GM10248 (cell line): ENCODE measurements at places on chromosomes 5 and 9.
A peak's percentile ranks its signal among the peaks of the same experiment; 100 is the strongest.

- no peak for DNase-seq
Observed at GRCh38 chr5:79508354-79508753, 5.6 kb downstream of the HOMER1 start.

GRCh38 chr5:102312586-102313370, 16.7 kb upstream of the SLCO4C1 start:
- DNase-seq, result no peak

DNA sequence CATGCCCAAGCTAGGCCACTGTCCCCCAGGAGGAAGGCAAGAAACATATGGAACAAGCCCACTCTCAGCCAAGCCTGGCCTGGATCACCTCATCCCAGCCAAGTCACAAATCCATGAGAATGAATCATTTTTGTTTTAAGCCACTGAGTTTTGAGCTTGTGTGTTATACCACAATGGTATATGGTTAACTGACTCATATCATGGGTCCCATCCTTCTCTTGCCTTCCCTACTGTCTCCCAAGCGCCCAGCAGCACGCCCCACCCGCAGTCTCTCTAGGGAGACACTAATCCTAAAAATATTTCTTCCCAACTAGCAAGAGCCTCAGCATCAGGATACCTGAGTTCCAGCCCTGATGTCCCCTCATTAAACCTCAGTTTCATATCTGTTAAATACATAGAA, 248.1 kb downstream of the CDK5RAP2 start:
- no peak for DNase-seq

DNA sequence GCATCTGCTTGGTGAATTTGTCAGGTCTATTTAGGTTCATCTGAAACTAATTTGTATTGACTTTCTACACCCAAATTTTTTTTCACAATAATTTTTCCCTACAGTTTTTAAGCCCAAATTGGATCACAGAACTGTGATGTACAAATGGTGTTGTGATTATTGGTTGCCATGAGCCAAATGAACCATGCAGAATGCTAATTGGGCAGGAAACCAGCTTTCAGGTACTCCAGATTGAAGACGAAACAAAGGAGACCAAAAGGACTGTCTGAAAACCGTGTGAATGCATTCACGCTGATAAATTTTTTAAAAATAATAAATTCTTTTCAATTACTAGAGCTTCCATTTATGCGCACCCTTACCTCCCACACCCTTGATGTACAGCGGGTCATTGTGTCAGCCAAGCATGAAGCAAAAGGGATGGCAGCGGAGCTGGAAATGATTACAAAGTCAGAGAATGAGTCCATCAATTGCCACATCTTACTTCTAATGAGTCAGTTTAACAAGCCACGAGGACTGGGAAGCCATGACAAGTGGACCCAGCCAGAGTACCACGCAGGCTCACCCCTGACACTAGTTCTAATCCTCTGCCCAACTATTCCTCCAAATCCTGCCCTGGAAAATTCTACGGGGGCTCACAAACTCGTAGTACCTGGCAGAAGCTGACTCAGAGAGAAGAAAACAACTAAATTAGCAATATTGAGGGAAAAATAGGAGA, 66.5 kb downstream of the SEMA6A start:
- DNase-seq, result no peak

DNA sequence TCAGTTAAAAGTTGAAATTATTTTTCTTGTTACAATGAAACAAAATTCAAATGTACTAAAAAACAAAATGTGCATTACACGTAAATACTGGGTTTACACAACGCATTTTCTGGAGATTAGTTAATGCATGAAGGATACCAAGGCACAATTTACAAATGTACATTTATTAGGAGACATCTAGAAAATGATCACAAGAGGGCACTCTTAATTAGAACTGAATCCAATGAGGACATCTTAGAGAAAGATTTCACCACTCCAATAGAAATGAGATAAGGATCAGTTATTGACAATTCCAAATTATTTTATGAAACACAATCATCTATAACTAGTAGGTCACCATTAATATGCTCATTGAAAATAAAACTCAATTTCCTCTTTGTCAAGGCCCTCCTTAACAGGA, 36.6 kb upstream of the CDH12 start:
- no peak for DNase-seq

DNA sequence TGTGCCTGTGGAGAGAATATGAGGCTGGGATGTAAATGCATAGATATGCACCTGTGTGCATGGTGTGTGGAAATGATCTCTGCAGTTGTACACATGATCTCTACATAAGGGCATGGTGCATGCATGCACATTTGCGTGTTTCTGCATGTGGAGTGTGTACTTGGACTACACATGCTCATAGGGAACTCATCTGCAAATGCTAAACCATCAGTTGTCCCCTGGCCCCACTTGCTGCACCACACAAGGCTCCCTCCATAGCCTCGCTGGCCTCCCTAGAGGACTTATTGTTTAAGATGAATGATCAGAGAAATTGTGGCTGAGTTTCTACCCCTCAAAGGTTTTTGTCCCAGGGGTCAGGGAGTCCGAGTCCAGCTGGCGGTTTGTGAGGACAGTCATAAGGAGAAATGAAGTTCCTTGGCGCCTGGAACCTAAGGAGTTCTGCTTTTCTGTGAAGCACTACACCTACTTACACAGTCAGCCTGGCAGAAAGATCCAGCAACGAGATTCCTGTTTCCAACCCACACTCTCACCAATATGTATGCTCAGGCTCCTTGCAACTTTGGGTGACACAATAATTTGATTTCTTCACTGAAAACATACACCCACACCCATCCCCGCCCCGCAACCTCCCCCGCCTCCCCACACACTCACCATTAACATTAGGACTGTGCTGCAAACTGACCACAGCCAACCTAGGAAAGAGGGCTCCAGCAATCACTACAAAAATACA, 79.9 kb upstream of the CPEB4 start:
- no peak for DNase-seq

- DNase-seq, result peak; percentile 48
Observed at GRCh38 chr9:123322273-123323195, 33.5 kb upstream of the CRB2 start.

GRCh38 chr5:149666212-149666852, 63.8 kb upstream of the PPARGC1B start:
- no peak for DNase-seq

DNA sequence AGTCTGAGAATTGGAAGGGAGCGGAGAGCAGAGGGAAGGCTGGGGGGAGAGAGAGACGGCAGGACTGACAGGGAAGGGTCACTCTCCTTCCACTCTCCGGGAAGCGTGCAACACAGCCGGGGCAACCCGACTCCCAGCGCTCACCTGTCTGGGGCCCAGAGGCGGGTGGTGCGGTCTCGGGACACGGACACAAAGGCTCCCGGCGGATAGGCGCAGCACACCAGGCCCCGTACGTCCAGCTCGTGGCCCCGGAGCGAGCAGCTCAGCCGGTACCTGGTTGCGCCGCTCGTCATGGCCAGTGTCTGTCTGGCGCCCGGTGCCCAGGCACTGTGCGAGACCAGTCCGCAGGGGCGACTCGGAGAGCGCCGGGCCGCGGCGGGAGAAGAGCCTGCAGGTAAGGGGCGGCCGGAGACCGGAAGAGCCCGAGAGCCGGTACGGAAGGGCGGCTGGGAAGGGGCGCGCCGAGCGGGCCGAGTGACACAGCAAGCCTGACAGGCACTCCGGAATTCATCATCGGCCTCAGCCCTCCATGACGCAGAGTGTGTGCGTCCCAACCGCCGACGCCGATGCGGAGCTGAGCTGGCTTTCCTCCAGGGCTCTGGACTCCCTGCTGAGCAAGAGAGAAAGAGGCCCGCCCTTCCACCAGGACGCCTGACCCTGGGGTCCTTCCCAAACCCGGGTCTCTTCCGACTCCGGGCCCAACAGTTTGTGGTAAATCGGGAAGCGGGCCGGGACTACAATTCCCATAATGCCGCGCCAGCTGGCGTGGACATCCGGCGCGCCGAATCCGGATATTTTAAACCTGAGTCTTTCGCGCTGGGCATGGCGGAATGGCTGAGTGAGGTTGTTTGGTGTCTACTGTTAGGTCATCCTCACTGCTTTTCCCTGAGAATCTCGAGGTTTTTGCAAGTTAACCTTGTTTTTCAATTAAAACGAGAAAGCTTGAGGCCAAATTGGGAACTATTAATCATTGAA, at the start of gene PLAA:
Gene PLAA (minus strand): TSS at position 490 of the 975 bp plus-strand sequence. CDS start 197 bp downstream, at position 293.
- peak; percentile 94 for DNase-seq

GRCh38 chr5:89480406-89481007, 597.5 kb upstream of the MEF2C start:
- DNase-seq, result no peak

GRCh38 chr5:17951392-17952169, 317.3 kb downstream of the TAF11L14 start:
- no peak for DNase-seq

DNA sequence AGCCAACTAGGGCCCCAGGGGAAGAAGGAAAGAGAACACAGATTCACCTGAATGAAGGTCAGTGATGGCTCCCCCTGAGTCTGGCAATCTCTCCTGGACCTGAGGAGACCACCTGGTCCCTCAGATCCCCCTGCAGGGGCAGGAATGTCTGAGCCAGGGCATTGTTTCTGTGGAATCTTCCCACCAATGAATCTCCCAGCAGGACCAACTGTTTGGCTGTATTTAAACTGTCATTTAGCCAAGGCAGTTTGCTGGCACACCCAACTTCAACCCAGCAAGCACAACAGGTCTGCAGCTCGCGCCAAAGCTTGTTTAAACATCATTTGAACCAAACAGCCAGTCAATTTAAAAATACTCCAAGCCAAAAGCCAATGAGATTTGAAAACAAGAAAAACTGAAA, 92.6 kb downstream of the SH3TC2 start:
- no peak for DNase-seq

- no peak for DNase-seq
Observed at GRCh38 chr9:130905125-130905901, 8.7 kb upstream of the QRFP start.

DNA sequence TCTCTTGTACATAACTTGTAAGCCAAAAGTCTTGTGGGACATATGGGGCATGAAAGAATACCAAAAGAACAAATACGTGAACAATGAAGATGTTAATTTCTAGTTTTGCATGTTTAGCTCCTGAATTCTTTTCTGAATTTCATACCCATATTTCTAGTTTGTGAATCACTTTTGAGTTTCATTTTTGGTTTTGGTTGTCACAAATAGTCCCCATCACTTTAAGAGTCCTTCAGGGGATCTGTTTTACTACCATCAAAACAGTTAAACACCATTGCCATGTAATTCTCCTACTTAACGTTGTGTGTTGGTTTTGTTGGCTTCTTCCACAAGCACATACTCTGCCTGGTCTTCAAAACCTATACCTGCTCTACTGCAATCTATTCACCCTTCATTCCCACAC, 27.0 kb downstream of the VCAN start:
- DNase-seq, result no peak

- DNase-seq, result no peak
Observed at GRCh38 chr5:139204196-139204595, 6.0 kb upstream of the SIL1 start.

DNA sequence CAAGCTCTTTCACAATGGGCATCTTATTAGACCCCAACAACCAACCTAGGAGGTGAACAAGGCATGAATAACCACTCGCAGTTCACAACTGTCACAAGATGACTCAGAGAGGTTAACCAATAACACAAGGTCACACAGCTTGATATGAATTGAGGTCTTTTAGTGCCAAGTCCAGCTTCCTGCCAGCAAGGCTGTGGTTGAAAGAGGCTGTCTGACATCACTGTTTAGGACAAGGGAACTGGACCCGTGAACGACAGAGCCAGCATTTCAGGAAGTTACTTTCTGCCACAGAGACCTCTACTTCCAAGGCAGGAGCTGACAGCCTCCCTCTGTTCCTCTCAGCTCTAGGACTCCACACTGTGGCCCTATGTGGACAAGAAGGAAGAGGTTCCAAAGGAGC, 53.4 kb upstream of the ALDH1B1 start:
- no peak for DNase-seq

- peak; percentile 60 for DNase-seq
Observed at GRCh38 chr5:159156426-159157238, 52.7 kb downstream of the RNF145 start.

DNA sequence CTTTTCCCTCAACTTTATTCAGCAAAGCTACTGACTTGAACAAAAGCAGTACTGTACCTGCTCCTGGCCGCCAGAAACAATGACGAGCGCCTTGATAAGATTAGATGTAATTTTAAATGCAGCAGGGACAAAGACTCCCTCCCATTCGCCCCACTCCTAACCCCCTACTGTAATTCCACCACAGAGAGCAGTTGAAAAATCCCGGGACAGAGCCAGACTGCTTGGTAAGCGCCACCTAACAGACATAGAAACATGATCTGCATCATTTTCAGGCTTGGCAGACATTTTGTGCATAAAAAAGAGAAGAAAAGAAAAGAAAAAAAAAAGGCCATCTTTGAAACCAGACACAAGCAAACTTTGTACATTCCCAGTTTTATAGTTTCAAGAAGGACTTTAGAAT, 81.9 kb downstream of the ISL1 start:
- DNase-seq, result no peak

GRCh38 chr5:83306572-83307241, 164.8 kb upstream of the VCAN start:
- peak; percentile 64 for DNase-seq

- DNase-seq, result no peak
Observed at GRCh38 chr9:132631280-132631679, 38.5 kb downstream of the DDX31 start.

DNA sequence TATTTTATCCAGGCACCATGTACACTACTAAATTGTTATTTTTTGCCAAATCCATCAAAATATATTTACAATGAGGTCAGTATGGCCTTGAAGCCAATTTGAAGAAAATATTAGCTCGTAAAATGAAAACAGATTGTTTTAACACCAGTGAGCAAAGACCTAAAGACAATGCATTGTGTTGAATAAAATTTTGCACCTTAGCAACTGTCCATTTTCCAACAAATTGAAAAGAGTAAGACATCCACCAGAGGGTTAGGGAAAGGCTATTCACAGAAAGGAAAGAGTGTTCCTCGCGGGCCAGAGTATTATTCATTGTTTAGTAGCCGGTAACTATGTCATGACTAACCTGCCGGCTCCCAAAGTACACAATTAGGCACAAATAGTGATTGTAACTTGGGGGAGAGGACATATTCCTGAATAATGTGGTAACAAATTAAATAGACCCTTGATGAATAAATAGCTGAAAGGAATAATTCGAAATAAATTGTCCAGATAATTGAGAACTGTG, 213.3 kb downstream of the DNAH5 start:
- no peak for DNase-seq

GRCh38 chr5:111699976-111700375, 57.0 kb downstream of the NREP start:
- no peak for DNase-seq

DNA sequence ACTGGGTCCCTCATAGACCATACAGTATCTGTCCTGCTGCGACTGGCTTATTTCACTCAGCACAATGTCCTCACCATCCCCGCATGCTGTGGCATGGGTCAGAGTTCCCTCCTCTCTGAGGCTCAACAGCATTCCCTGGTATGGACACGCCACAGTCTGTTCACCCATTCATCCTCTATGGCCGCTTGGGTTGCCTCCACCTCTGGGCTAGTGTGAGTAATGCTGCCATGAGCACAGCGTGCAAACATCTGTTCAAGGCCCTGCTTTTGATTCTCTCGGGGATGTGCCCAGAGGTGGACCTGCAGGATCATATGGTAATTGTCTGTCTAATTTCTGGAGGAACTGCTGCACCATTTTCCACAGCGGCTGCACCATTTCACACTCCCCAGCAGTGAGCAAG, 5.5 kb upstream of the FBP2 start:
- no peak for DNase-seq

GRCh38 chr9:81137976-81138568, 551.3 kb downstream of the TLE1 start:
- no peak for DNase-seq
